ENCODE measurements at places on chromosomes 5 and 9.
A peak's percentile ranks its signal among the peaks of the same experiment; 100 is the strongest.

DNA sequence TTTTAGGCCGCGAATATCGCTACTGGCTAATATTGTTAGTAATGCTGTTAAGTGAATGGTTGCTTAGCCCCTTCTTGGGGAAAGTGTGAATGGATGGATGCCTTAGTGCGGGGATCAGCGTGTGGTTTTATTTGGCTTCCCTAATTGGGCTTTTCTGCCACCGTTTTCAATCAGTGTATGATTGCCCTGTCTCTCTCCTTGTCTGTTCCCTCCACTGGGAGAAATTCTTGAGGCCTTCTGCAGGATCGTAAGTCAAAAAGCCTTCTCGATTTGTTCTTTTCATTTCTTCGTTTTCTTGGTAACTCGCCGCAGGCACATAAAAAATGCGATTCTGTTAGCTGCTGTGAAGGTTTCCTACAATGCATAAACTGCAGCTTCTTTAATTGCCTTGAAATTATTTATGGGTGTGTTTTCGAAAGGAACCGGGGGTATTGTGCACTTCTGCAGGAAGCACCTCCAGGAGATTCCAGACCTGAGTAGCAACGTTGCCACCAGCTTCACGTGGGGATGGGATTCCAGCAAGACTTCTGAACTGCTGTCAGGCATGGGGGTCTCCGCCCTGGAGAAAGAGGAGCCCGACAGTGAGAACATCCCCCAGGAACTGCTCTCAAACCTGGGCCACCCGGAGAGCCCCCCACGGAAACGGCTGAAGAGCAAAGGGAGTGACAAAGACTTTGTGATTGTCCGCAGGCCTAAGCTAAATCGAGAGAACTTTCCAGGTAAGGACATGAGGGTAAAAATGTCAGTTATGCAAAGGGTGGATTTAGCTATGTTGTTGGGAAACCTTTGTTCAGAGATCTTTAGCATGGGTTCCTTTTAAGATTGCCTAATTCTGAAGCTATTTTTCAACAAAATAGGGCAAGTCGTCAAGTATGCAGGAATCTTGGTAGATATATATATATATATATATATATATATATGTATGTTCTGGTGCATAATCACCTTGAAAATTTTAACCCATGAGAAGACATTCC lies 700 bp downstream of the SKP2 start:
- DNase-seq, result no peak

DNA sequence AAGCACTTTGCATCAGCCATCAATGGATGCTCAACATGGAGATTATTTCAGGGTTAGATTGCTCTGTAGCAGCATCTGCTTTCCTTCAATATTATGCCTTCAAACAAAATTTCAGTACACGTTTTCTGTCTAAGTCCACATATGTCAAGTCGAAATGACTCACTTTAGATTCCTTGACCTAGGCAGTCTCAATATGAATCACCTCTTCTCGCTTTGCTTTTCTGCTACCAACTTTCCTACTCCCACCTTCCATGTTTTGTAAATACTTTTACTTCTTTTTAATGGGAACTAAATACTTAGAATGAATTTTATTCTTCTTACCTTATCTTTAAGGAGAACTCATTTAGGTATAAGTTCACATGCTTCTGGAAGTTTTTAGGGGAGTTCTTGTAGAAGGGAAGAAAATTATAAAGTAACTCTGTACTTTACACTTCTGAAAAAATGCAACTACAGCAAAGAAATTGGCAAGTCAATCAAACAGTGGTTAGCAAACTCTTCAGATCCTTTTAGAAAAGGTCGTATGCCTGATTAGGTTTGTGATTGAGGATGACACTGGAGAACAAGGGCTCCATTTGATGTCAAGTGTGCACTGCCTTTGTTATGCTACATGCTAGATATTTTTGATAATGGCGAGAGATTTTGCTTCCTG lies 478.5 kb upstream of the SMARCA2 start:
- no peak for DNase-seq

DNA sequence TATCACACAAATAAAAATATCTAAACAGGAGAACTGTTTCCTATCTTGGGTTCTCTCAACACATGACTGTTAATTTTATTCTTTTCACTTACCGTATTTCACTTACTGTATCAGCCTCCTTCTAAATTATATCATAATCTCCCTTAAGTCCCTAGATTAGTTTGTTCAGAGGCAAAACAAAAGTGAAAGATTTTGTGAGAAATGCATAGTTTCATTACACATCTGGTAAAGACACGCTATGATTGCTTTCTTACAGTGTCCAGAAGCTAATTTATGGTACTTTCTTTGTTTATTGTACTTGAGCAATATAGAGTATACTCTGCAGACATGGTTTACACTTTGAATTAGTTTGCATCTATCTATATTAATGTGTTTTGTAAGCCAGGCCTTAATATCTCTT lies 159.7 kb upstream of the TLX3 start:
- DNase-seq, result no peak

DNA sequence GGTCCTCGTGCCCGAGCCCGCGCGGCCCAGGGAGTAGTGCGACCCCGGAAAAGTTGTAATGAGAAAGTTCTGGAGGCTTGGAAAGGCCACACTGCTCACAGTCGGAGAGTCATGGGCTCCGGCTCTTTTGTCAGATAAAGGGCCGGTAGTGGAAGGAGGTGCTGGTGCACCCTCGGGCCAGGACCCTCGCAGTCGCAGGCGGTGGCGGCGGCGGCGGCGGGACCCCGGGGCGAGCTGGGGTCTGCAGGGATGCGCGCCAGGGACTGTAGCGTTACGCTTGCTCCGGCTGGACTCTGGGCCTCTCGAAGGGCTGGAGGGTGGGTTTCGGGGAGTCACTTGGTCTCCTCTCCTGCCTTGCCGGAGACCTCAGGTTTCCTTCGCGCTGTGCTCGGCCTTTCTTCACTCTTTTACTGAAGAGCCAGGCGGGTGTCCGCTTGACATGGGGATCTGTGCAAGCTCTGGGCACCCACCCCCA lies 1.5 kb downstream of the RORB start:
- DNase-seq, result no peak

DNA sequence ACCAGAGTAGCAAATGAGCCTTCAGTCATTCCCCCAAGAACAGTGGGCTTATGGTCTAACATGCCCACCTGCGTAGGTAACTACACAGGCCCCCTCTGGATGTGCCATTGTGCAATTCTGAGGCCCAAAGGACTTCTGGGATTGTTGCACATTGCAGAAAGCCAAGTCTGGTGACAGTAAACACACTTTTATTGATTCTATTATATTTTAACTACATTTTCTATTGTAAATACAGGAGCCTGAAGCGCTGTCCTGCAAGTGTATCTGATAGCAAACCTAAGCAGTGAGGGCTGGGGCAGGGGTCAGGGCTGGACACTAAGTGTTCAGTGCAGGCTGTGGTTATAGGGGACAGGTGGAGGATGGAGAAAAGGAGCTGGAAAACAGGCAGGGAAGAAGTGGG lies 57.5 kb downstream of the TEX10 start:
- DNase-seq, result no peak

DNA sequence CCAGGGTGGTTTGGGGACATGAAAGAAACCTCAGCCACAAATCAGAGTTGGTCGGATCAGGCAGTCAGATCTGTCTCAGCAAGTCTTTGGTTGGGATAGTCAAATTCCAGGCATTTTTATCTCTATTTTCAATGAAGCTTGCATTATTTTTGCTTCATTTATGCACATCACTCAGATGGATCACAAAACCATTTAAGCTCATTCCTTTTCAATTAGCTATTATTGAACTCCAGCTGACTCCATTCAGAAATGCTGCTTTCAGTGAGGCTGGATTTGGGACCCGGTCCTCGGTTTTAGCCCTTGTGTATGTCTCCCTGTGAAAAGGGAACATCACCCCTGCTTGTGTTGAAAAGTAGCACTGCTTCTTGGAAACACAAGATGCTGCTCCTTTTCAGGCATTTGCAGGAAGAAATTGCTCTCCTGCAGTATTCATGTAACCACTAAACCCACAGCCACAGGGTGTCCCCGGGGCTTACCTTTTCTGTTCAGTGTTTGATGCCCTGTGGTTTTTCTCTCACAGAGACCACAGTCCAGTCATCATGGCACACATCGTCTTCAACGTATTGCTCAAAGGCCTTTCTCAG lies 232.9 kb downstream of the NFIB start:
- no peak for DNase-seq

DNA sequence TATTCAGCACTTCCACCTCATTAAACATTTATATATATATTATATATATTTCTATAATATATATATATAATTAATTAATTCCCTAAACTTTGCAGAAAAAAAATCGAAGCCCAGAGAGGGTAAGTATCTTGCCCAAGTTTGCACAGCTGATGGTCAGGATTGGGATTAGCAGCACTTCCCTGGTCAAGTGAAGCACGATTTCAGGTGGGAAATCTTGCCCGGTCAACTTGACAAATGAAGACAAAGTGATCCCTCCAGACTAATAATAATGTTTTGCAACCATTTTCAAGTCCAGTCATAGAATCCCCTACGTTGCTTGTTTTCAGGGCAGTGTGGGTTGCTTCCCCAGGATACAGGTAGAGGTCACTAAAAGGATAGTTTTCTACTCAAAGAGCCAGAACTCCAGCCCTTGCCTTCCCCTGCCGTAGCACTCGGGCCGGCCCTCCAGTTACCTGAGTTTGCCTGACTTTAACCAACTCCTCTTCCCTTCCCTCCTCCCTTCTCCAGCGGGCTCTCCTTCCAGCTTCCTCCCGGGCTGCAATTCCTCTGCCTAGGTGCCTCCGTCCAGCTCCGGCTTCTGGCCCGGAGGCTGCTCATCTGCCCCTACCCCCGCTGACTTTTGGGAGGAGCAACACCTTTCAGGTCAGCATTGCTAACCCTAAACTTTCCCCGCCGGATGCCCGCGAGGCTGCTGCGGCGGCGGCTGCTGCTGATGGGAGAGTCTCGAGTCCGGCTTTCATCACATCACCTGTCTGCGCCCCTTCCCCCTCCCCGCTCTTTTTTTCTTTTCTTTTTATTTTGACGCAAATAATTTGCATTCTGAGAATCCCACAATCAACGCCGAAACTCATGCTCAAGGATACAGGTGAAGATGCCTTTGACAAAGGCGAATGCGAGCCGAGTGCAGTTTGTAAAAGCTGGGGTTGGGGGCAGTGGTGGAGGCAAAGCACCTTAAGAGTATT lies 930 bp downstream of the PRLR start:
- no peak for DNase-seq

DNA sequence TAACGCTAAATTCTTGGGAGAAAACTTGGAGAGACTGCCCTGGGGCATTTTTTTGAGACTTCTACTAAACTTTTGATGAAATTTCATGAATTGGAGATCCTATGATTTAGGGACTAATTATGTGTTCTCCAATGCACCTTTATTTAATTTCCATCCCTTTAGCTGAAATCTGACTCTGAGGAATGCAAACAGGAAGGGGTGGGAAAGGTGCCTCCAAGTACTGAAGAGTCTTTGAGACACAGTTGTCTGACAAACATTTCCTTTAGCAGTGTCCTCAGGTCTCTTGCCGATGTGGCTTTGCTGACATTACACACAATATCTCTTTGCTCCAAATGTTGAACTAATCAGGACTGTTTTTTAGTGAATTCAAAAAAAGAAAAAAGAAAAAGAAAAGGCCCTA lies 76.9 kb downstream of the LIX1 start:
- no peak for DNase-seq

DNA sequence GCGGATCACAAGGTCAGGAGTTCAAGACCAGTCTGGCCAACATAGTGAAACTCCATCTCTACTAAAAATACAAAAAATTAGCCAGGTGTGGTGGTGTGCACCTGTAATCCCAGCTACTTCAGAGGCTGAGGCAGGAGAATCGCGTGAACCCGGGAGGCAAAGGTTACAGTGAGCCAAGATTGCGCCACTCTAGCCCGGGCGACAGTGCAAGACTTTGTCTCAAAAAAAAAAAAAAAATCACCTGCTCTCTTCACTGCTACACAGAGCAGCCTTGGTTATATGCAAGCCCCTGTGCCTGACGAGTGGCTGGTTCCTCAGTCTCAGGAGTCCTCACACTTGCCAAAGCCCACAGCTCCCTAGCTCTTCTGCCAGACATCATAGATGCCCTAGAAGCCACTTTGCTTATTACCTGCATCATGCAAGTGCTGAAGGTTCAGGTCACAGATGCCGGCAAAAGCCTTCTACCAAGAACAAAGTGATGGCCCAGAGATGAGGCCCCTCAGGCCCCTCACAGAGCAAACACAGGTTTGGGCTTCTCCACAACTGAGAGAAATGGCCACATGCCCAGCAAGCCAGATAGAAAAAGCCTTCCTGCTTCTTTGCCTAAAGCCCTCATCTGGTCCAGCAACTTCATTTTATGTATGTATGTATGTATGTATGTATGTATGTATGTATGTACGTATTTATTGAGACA lies 176.4 kb downstream of the AUH start:
- DNase-seq, result no peak

GRCh38 chr9:16720386-16720785 lies 150.1 kb downstream of the BNC2 start:
- DNase-seq, result no peak

GRCh38 chr5:125181159-125181558 lies 434.7 kb upstream of the ZNF608 start:
- DNase-seq, result no peak

- DNase-seq, result peak; percentile 4
These were observed 117.0 kb downstream of the TRPM6 start for GRCh38 chr9:74770508-74771261.

DNA sequence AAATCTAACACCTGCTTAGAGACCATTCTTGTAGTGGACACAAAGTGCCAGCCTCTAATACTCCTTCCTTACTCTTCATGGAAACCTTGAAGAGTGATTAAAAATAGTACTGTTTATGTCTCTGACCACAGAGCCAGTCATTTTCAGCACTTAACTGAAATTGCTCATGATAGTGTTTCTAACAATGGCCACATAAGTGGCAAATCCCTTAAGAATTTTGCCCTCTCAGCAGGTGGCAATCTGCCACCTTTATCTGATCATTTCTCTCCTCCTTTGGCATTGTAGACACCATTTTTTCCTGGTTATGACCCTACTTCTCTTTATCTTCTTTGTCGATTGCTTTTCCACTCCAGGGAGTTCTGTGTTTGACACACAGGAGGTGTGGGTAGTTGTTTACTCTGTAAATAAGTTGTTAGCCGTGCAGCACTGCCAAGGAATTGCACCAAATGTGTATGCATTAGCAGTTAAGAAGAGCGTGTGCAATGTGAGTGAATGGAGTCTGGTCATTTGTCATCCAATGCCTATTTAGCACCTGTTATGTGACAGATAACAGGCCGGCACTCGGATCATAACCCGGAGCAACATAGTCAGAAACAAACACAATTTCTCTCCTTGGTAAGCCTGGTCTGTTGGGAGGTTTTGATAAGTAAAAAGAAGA lies 36.8 kb upstream of the STARD4 start:
- DNase-seq, result no peak

Data from GM12864 (cell line).